WTC11 (cell line): ENCODE measurements at places on chromosomes 16 and 17. TPM values are rescaled to one million over a fixed set of nuclear protein-coding genes. Genes with fewer than 3 reads are reported as not detected.

GNG13 gene
- total RNA-seq = 0.34 TPM in 1 of 3 replicates, not detected in the others

ZFP3 gene
- total RNA-seq = 0.39 to 0.71 TPM (median 0.66 TPM) in 3 replicates

- no peak for DNase-seq
Observed at GRCh38 chr16:79602628-79603014, 2.1 kb upstream of the MAF start.

DNA sequence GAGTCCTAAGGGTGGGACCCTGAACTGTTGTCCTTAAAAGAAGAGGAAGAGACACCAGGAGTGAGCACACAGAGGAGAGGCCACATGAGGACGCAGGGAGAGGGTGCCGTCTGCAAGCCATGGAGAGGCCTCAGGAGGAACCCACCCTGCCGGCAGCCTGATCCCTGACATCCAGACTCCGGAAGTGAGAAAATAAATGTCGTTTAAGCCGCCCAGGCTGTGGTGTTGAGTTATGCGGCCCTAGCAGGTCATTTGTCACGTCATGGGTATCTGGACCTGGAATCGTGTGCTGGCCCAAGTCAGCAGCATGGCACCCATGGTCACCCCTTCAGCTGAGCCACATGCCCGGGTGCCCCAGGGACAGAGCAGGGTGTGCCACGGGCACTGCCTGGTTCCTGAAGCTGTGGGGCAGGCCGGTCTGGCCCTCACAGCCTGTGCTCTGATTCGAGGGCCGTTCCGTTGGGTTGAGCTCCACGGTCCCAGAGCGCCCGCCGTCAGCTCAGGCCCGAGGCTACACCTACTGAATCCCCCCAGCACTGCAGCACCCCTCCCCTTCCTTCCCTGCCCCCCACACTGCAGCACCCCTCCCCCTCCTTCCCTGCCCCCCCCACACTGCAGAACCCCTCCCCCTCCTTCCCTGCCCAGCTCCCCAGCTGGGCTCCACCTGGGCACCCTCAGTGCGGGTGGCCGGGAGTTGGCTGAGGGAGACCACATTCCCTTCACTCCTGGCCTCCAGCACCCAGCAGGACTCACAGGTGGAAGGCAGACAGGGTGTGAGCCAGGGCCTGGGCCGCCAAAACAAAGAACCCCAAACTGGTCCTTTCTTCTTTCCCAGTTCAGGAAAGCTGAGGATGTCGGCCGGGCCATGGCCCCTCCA lies 2.7 kb upstream of the CCDC57 start:
- no peak for DNase-seq

DNA sequence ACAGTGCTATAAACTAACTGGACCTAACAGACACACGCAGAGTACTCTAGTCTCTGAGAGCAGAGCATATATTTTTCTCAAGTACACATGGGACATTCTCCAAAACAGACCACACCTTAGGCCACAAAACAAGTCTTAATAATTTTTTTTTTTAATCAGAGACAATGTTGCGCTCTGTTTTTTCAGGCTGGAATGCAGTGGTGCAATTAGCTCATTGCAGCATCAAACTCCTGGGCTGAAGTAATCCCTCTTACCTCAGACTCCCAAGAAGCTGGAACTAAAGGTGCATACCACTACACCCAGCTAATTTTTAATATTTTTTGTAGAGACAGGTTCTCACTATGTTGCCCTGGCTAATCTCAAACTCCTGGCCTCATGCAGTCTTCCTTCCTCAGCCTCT lies 37.7 kb downstream of the ULK2 start:
- DNase-seq = no peak

DNA sequence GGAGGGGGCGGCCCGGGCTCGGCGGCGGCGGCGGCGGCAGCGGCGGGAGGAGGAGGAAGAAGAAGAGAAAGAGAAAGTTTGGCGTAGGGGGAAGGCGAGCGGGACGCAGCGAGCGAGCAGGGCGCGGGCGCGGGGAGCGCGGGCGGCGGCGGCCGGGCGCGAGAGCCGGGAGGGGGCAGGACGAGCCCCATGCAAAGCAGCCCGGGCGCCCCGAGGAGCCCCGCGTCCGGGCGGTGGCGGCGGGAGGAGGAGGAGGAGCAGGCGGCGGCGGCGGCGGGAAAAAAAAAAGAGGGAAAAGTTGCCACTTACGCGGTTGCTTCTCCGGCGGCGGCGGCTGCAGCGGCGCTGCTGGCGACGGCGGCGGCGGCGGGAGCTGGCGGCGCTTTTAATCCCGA lies 10.3 kb upstream of the ZFHX3 start:
- DNase-seq = no peak

GRCh38 chr17:27296428-27296979 lies 2.6 kb downstream of the WSB1 start:
- DNase-seq = no peak

GRCh38 chr17:3845291-3845620 lies 790 bp downstream of the NCBP3 start:
- DNase-seq = no peak

DNA sequence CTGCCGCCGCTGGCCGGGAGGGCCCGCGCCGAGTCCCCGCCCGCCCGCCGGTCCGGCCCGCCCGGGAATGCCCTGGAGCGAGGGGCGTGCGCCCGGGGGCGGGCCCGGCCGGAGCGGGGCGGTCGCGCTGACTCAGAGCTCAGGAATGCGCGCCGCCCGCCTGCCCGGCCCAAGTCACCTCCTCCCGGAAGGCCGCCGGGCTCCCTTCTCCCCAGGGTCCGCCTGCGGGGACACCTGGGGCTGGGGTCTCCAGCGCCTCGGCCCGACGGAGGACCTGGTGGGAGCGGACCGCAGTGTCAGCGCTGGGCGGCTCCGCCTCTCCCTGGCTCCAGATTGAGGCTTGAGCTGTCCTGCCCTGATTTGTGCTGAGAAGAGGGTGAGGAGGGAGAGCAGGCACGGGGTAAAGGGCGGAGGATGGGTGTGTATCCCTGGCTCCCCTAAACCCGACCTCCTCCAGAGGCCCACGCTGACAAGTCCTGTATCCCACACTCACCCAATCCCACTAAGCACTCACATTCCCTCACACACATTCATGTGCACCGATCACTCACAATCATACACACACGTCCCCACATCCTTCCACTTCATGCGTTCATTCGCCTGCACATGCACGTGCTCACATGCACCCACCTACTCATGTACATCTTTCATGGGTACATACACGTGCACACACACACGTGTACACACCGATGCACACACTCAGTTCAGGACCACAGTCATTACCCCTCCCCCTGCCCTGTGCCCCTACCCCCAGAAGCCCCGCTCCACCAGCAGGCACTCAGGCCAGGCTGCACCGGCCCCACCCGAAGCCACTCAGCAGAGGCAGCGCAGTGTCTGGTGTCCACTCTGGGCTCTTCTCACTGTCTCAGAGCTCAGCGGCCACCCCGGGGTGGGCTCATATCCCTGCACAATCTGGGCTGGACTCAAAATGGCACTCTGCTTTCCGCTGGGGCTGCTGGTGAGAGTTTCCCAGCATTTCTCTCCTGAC lies at the start of gene RHBDF1:
Gene RHBDF1, minus strand, starts transcription at position 71 of the 988 bp plus-strand sequence. CDS start 7,616 bp downstream, outside the sequence.
- peak; percentile 74 for DNase-seq

DNA sequence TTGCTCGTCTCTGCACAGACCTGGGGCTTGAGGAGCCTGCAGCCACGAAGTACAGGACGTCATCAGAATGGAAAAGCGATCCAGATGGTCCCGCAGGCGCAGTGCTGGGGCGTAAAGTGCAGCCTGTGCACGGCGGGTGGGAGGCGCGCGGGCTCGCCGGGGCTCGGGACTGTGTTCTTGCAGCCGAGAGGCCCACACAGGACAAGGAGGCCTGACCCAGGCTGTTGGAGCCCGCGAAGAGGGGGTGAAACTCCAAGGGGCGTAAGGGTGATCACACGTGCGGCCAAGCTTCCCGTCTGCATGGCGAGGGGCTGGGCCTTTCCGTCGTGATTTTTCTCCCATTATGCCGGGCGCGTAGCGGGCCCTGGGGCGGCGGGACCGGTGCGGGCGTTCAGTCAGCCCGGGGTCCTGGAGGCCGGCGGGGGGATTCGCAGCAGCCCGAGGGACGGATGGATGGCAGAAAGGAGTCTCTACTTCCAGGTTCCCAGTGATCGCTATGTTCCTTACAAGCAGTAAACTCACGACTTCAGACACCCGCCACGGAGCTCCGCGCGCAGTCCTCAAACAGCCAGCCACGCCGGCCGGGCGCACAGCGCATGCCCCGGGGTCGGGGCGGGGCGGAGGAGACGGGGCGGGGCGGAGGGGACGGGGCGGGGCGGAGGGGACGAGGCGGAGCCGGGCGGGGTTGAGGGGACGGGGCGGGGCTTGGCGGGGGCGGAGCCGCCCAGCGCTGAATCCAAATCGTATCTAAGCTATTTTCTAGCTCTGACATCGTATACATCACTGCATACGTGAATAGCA lies 141.0 kb upstream of the KCNJ18 start:
- DNase-seq = peak; percentile 61

DNA sequence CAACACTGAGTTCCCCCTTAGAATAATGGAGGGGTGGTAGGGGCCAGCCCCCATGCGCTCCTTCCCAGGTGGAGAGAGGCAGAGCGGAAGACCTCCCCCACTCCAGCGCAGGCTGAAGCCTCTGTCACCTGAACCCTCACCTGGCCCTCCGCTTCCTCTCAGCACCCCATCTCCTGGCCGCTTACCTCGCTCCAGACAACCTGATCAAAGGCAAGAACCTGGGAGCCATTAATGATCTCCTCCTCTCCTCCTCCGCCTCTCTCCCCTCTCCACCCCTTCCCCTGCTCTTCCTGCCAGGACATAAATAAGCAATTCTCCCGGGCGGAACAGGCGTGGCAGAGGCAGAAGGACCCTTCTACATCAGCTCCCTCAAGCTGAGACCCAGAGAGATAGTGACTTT lies 110.2 kb upstream of the LHX1 start:
- peak; percentile 55 for DNase-seq

DNA sequence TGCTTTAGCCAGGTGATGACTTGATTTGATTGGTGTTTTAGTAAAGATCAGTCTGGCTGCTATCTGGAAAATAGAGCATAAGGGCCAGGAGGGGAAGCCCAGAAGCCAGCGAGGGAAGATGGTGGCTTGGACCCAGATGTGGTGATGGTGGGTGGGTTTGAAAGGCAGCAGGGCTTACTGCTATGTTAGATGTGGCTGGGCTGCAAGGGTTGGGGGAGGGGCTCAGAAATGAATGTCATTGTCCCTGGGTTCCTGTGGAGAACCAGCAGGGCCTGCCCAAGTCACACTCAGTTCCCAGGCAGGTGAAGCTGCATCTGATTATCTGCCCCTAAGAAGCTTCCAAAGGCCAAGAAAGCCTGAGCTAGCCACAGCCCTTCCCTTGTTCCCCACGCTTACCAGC lies 71.7 kb upstream of the BRD7 start:
- no peak for DNase-seq

- DNase-seq = no peak
Observed at GRCh38 chr17:44992242-44992939, 24.3 kb upstream of the C1QL1 start.

GRCh38 chr16:24771779-24772157 lies 42.3 kb downstream of the TNRC6A start:
- no peak for DNase-seq

DNA sequence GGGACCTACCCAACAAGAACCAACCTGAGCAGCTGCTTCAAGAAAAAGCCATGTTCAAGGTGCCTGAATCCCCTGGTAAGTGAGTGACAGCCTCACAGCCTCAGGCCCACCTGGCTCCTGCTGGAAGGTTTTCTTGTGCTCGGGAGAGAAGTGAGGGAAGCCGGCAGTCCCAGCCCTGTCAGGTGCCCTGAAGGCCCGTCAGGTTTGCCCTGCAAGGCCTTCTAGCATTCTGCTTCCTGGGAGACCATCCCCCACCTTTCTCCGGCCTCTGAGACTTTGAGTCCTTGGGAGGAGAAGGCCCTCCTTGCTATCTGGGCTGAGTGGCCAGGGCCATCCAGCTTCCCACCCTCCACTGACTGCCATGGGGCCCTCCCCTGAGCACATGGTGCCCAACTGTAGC lies 166.7 kb upstream of the ZNF267 start:
- DNase-seq = no peak

GRCh38 chr17:8940866-8941471 lies 24.5 kb downstream of the PIK3R5 start:
- no peak for DNase-seq

- no peak for DNase-seq
Observed at GRCh38 chr17:48981927-48982539, 13.6 kb upstream of the GIP start.

- peak; percentile 44 for DNase-seq
Observed at GRCh38 chr16:4272114-4272956, 488 bp downstream of the TFAP4 start.

- no peak for DNase-seq
Observed at GRCh38 chr17:6257336-6257735, 177.6 kb downstream of the AIPL1 start.

DNA sequence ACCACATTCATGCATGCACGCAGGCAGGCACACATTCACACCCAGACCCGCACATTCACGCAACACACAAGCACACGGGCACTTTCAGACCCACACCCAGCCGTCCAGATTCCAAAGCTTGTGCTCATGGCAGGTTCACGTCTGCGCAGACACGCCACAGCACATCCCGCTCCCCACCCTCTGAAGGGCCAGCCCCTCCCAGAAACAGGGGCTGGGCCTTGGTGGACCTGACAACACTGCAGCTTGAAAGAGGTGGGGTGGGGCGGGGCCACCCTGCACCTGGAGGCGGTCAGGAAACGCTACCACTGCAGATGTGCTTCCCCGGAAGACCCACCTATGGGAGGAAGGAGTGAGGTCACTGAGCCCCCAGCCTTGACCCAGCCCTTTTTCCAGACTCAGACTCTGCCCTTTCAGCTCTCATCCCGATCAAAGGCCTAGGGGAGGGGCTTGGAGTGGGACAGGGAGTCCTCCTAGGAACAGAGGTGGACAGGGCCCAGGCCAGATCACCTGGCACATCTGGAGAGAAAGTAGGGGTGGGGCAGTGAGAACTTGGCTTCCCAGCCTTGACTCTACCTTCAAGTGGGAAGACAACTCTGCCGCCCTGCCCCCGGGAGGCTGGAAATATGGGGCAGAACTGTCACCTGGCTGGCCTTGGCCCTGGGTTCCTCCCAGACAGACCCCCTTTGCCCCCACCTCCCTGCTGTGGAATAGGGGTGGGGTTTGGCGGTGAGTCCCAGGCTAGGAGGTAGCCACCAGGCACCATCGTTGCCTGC lies 11.0 kb downstream of the P3H4 start:
- peak; percentile 91 for DNase-seq

GRCh38 chr16:89623511-89624261 lies 10.2 kb downstream of the DPEP1 start:
- no peak for DNase-seq

DNA sequence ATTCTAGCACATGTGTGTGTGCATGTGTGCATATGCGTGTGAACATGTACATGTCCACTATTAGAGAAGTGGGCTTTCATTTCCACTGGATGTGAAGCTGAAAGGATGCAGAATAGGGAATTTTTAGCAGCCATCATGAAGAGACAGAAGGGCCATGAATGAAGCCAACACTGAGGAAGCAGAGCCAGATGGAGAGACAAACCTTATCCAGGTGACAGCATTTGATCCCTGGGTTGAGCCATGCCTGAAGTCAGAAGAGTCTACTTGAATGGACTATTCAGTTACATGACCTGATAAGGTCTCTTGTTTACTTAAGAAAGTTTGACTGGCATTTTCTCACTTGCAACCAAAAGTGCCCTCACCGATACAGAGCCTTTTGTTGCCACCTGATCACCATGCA lies 88.4 kb downstream of the ASIC2 start:
- no peak for DNase-seq
